KBM-7 (cell line): ENCODE measurements at places on chromosomes 4 and X.
A peak's percentile ranks its signal among the peaks of the same experiment; 100 is the strongest.

DNA sequence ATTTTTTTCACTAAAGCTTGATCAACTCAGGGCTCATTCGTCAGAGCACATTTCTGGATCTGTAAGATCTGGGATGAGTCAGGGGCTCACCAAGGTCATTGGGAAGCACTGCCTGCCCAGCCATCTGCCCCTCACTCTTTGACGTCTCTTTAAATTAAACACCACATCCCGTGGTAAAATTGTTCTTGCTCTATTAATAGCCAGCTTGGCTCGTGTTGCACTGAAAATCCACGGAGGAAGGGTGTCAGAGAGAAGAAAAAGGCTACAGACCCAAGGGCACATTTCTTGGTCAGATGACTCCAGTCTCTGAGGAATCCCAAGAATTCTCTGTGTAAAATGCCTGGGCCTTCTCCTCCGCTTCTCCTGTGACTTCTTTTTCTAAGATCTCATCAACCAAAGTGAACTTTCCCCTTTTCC, 45.7 kb upstream of the GATB start:
- no peak for DNase-seq

- no peak for DNase-seq
Observed at GRCh38 chr4:81566161-81566591, 94.5 kb upstream of the RASGEF1B start.

DNA sequence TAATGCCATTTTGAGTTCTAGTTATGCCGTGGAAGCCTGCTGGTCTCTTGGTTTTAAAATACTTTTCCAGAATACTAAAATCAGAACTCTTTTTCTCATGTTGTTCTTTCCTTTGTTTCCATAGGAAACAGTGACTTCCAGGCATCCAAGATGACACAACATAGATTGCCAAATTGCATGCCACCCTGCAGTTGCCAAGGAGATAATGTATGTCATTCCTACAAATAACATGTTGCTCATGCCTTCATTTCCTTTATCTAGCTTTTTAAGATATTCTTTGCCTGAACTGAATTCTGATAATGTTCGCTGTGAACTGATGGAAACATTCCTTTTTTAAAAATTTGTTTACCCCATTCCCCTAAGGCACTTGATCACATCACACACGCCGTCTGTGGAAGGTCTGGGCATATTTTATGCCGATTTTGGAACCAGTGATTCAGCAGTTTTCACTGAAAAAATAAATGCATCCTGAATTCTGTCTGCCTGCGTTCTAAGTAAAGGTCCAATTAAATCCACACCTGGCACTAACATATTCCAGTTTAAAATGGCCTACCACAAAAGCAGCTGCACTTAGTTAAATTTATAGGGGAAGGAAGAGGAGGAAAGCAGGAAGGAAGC, 38.0 kb upstream of the COX7B2 start:
- no peak for DNase-seq

GRCh38 chrX:110135618-110136017, 132.7 kb downstream of the TMEM164 start:
- DNase-seq: no peak

GRCh38 chr4:6172093-6172926, 28.0 kb downstream of the JAKMIP1 start:
- no peak for DNase-seq

GRCh38 chrX:23845351-23845817, 62.4 kb downstream of the APOO start:
- DNase-seq: peak; percentile 20

DNA sequence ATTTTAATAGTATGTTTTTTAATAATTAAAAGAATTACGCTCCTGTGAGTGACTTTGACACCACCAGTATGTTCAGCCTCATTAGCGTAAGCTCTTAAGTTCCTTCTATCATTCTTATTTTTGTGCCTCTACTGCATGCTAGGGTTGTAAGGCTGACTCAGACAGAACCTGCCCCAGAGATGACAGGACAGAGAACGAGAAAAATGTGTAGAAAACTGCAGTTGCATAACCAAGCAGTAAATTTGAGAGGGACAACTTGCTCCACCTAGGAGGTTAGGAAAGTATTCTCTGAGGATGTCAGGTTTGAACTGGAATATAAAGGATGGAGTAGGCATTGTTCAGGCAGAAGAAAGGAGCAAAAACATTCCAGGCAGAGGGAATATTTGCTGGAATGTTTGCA, 98.7 kb downstream of the NFKB1 start:
- DNase-seq: no peak

- no peak for DNase-seq
Observed at GRCh38 chr4:134777606-134778005, 576.0 kb upstream of the PABPC4L start.

GRCh38 chr4:82739287-82740190, 59.1 kb downstream of the SCD5 start:
- DNase-seq: peak; percentile 70

DNA sequence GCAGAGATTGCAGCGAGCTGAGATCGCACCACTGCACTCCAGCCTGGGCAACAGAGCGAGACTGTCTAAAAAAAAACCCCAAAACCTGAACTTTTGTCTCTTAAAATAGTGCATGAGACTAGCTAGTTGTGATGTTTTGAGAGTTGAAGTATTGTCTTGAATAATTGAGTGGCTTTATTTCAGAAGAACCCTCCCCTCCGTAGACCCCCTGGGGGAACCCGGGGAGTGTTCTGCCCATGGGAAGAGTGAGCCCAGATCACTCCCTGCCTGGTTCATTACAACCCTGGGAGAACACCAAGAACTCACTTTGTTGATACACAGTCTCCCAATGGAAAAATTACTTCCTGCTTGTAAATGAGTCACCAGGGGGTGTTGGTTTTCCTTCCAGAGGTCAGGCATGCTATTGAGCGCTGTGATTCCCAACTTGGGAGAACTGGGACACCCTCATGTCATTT, 65.3 kb upstream of the SHISA3 start:
- DNase-seq: no peak

DNA sequence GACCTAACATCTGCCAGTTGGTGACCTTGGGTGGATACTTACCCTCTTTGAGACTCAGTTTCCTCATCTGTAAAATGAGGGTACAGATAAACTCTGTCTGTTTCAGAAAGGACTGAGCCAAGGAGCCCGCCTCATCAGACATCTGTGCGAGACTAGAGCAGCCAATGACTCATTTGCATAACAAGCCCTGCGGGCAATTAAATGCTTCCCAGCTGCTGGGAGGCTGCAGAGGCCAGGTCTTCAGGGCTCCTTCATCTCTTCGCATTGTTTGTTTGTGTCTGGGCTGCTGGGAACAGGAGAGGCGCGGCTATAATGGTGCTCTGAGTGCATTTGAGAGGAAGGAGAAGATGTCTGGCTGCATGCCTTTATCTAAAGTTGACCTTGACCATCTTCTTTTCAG, 85.0 kb downstream of the ADRA2C start:
- DNase-seq: no peak

GRCh38 chr4:6472008-6472386, 417 bp downstream of the PPP2R2C start:
- DNase-seq: no peak

- peak; percentile 89 for DNase-seq
Observed at GRCh38 chr4:186845137-186845842, 121.6 kb upstream of the FAT1 start.

DNA sequence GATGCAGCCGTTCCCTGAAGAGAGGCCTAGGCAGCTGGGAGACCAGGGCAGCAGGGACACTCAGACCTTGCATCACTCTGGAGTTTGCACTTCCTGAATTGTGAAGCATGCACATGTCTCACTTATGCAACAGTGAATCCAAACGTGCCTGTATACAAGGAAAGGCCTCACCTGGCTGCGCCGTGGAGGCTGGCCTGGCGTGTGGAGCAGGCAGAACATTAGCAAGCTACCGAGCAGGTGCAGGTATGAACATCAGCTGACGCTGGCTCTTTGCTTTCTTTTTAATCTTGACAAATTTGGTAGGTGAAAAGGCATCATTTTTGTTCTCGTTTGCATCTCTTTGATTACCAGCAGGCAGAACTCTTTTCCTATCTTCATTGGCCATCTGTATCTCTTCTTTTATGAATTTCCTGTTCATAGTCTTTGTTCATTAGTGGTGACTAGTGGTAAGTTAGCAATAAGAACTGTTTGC, 37.1 kb upstream of the IRAK1 start:
- peak; percentile 59 for DNase-seq

- no peak for DNase-seq
Observed at GRCh38 chr4:6009452-6009851, 8.8 kb downstream of the C4orf50 start.

DNA sequence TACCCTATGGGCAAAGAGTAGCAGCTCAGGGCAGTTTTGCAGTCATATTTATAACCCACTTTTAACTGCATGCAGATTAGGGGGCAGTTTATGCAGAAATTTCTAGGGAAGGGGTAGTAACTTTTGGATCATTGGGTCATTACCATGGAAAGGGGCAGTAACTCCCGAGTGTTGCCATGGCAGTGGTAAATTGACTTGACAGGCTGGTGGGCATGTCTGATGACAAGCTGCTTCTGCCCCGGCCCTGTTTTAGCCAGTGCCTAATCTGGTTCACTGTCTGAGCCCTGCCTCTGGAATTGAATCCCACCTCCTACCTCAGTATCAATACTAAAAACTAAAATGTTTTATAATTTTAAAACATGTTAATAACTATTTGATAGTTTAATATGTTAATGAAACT, 362.1 kb upstream of the ATOH1 start:
- DNase-seq: no peak

GRCh38 chr4:137621056-137621455, 88.8 kb upstream of the PCDH18 start:
- no peak for DNase-seq

DNA sequence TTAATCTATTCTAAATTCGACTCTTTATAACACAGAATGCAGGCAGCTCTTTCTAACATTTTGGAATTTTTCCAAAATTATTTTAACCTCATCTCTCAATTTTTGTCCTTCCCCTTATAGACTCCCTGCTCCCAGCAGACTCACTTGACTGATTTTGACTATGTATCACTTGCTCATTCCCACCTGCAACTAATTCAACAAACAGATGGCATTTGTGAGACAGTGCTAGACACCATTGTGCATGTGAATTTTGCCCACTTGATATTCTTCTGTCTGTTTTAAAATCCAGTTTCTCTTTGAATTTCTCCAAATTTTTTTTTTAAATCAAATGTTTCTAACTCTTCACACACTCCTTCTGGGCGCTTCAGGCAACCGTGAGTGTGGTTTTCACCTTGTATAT, 1534.0 kb downstream of the PCDH7 start:
- no peak for DNase-seq
